Cardiac atrium fibroblast (primary cell): ENCODE measurements at places on chromosomes 7 and 10. TPM values are rescaled to one million over a fixed set of nuclear protein-coding genes. Genes with fewer than 3 reads are reported as not detected.

ZCCHC24 gene
- 42.8 and 50.4 TPM in 2 replicates for total RNA-seq

MYOF gene
- total RNA-seq = 117 and 125 TPM in 2 replicates

TEX47 gene
- total RNA-seq = not detected in 2 replicates

CPED1 gene
- total RNA-seq = 10.5 and 11.4 TPM in 2 replicates
